T-helper 2 cell (primary cell): ENCODE measurements at places on chromosomes 6 and 20.
A peak's percentile ranks its signal among the peaks of the same experiment; 100 is the strongest.

GRCh38 chr6:132062626-132063025 is 111.5 kb upstream of the CCN2 start:
- no peak for DNase-seq

GRCh38 chr20:31330893-31331292 is 22.5 kb upstream of the DEFB116 start:
- DNase-seq = no peak

- DNase-seq = no peak
These were observed 25.5 kb upstream of the MAPK13 start for GRCh38 chr6:36104836-36105235.

DNA sequence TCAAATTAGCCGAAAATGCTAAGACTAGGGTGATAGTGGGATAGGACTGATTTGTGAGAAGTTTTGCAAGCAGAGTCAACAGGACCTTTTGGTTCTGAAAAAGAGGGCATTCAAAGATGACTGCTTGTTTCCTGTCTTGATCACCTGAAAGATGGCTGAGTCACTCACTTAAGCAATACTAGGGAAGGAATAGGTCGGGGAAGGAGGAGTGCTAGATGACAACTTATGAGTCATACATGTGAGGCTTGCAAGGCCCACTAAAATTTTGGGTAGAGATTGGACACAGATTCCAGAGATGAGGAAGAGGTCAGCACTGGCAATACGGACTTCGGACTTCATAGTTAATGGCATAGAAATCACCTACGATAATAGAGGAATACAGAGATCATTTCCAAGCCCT is 89.2 kb downstream of the FAM83B start:
- no peak for DNase-seq

DNA sequence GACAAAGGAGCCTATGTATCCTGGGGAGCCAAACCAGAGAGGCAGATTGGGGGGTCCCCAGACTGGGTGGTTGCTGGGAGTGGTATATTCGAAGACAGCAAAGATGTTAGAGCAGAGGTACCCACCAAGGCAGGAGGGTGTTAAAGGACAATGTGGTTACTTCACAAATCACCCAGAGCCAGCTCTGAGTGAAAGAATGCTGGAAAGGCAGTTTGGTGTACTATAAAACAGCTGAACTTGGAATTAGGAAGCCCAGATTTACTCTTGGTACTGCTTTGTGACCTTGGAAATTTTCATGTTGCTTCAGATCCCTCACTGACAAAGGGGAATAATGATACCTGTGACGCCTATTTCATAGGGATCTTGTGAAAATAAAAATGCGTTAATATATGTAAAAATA is 121.6 kb downstream of the CD164 start:
- DNase-seq = no peak

- no peak for DNase-seq
These were observed 15.3 kb upstream of the SPDEF start for GRCh38 chr6:34571388-34571787.

- DNase-seq = no peak
These were observed 308.5 kb downstream of the BMP7 start for GRCh38 chr20:56957737-56958553.

DNA sequence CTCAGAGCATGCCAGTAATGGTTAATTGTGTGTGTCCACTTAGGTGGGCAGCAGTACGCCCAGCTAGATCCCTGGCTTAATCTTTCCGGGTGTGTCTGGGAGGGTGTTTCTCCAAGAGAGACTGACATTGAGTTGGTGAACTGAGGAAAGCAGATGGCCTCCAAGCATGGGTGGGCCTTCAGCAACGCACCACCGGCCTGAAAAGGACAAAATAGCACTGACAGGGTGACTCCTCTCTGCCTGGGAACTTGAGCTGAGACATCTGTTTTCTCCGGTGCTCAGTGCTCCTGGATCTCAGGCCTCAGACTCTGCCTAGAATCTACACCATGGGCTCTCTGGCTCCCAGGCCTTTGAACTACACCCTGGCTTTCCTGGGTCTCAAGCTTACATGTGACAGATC is 43.2 kb downstream of the C6orf118 start:
- no peak for DNase-seq

DNA sequence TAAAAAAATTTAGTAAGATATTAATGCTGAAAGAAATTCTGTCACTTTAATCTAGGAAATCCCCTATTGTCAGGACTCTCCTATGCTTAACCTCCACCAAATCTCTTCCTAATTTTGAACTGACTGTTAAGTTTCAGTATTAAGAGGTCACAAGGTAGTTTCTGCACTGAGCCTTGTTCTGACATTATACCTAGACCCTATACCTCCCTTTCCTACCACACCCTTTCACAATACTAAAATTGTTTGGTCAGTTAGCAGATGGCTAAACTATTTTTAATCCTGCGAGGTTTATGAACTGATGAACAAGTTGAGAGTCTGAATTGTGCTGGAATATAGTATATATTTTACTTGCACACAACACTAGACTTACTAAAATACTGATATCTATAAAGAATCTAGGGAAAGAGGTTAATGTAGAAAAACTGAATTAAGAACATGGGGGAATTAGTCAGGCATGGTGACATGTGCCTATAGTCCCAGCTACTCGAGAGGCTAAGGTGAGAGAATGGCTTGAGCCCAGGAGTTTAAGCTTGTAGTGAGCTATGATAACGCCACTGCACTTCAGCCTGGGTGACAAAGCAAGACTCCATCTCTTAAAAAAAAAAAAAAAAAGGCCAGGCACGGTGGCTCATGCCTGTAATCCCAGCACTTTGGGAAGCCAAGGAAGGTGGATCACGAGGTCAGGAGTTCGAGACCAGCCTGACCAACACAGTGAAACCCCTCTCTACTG is 51.5 kb downstream of the HBS1L start:
- no peak for DNase-seq

GRCh38 chr20:11219192-11219591 is 545.4 kb upstream of the JAG1 start:
- no peak for DNase-seq

- no peak for DNase-seq
These were observed at the start of gene GPSM3 for GRCh38 chr6:32192608-32193039. Gene GPSM3, minus strand, starts transcription at chr6:32192643. Its CDS starts 130 bp downstream, at chr6:32192513.

- DNase-seq = no peak
These were observed 315.5 kb downstream of the GMDS start for GRCh38 chr6:1929931-1930330.

- no peak for DNase-seq
These were observed 28.7 kb downstream of the FRMD1 start for GRCh38 chr6:168050225-168050880.

GRCh38 chr6:46273911-46274310 is 103.1 kb upstream of the ENPP5 start:
- no peak for DNase-seq

DNA sequence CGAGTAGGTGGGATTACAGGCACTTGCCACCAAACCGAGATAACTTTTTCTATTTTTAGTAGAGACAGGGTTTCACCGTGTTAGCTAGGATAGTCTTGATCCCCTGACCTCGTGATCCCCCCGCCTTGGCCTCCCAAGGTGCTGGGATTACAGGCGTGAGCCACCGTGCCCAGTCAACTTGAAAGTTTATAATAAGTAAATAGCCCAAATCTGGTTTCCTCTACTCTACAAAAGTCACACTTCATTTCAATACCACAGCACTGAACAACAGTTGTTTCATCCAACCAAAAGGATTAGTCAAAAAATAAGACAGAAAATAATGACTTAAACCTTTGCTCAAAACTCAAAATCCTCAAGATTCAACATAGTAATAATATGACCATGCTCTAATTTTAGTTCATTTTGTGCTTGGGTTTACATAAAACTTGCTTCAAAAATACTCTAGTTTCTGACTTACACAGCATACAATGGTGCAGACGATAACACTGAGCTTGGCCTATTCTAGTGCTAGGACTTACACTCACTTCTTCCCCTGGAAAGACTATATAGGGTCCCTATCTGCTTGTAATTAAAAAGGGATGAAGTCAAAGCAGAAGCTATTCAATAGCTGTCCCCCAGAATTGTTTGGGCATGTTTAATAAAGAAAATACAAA is 56.7 kb downstream of the NT5E start:
- DNase-seq = no peak

DNA sequence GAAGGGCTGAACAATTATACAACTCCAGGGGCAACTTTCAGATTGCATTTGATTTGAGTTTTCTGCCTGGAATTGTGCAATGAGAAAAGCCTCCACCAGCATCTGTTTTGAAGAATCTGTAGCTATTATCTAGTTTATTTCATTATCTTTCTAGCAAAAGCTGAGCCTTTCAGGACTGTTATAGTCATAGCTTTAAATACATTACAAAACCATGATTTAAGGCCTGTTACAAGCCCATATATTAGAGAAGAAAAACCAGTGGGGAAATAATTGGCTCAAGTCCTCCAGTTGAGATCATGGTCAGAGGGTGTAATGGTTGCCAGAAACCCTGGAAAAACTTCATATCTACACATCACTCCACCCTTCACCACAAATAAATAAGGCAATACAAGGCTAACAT is 676.2 kb downstream of the HDGFL1 start:
- no peak for DNase-seq

- peak; percentile 21 for DNase-seq
These were observed 18.0 kb upstream of the CSNK2A1 start for GRCh38 chr20:561437-562231.

DNA sequence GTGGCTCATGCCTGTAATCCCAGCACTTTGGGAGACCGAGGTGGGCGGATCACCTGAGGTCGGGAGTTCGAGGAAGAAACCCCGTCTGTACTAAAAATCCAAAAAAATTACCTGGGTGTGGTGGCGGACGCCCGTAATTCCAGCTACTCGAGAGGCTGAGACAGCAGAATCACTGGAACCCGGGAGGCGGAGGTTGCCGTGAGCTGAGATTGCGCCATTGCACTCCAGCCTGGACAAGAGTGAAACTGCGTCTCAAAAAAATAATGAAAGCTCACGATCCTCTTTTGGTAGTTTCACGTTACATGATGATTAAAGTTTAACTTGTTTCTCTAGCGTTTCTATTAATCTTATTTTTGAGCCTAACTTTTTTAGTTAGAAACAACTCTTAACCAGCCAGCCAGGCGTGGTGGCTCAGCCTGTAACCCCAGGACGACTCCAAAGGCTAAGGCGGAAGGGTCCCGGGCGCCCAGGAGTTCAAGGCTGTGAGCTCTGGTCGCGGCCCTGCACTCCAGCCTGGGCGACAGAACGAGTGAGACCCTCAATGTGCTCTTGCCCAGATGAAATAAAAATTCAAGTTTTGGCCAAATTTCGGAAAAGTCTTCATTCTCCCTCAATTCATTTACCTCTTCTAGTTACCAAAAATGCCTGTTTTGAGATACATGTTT is 1.2 kb upstream of the WRNIP1 start:
- no peak for DNase-seq

DNA sequence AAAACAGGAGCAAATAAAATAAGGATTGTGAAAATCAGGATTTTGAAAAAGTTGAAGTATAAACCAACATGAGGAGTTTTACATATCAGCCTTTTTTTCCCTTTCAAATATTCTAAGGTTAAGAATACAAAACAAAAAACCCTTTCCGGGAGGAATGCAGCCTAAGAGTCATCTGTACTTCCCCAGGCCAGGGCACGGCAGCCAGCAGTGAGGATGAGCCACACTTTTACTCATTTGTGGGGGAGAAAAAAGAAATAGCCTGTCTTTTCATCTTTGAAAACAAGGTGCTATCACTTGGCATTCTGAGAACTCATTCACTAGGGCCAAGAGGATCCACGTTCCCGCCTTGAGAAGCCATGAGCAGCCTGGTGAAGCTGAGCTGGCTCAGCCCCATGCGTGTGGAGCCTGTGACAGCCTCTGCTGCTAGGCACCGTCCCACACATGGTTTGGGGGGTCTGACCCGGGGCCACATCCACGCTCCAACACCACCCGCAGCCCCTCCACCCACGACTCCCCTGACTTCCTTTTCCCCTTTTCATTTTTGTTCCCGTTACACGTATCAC is 11.2 kb downstream of the SLC22A1 start:
- no peak for DNase-seq

- DNase-seq = no peak
These were observed 28.5 kb downstream of the NEDD9 start for GRCh38 chr6:11204005-11204399.

DNA sequence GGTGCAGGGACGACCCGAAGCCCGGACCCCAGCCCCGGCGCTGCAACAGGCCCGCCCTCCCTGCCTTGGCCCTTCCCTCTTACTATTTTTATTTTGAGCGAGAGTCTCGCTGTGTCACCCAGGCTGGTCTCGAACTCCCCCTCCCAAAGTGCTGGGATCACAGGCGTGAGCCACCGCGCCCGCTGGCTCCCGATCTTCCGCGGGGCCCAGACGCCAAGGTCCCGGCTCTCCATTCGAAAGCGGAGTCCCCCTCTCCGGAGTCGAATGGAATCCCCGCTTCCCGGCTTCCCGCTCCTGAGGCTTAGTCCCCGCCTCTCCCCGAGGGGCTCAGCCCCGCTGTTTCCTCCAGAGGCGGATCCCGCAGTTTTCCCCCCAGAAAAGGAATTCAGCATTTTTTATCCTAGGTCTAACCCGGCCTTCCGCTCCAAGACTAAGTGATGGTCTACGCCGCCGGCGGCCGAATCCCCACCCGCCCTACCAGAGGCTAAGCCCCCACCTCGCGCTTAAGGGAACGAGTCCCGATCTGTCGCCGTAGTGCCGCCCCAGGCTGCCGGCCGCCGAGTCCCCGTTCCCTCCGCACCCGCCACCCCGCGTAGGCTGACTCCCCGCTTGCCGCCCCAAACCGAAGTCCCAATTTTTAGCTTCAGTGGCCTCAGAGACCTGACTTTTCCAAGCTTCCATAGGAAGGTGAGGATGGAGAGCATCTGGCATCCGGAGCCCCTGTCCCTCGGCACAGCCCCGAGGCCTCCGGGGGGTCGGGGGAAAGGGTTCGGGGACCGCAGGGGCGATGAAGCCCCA is 11.5 kb upstream of the TMC2 start:
- DNase-seq = no peak

DNA sequence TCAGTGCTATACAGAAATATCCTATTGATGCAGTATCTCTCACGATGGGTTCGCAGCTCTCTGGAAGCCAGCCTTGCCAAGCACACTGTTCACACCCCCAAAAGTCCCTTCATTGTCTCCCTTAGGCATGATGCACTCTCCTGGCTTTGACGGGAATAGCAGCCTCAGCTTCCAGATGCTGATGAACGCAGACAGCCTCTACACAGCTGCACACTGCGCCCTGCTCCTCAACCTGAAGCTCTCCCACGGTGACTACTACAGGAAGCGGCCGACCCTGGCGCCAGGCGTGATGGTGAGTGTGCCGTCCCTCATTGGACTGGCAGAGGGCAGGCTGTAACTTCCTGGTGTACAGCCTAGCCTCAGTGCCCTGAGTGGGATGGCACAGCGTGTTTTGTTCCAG is 60.0 kb upstream of the PBOV1 start:
- no peak for DNase-seq

- DNase-seq = no peak
These were observed 34.9 kb downstream of the ERGIC3 start for GRCh38 chr20:35576816-35577215.

GRCh38 chr6:28137505-28137981 is 4.1 kb upstream of the ZKSCAN8 start:
- peak; percentile 50 for DNase-seq

GRCh38 chr6:151494235-151494935 is 568 bp downstream of the CCDC170 start:
- peak; percentile 5 for DNase-seq

GRCh38 chr6:131730264-131730663 is 19.4 kb upstream of the CTAGE9 start:
- no peak for DNase-seq
